Activated CD4-positive, alpha-beta memory T cell treated with anti-CD3 and anti-CD28 coated beads for 36 hours (primary cell): ENCODE measurements at places on chromosomes 11 and 22. TPM values are rescaled to one million over a fixed set of nuclear protein-coding genes. Genes with fewer than 3 reads are reported as not detected.

The APLNR gene
- total RNA-seq = not detected

The MS4A4A gene
- not detected for total RNA-seq

The SPDYC gene
- not detected for total RNA-seq

The LGALS12 gene
- not detected for total RNA-seq

The PPFIA1 gene
- total RNA-seq = 23.1 TPM

The MAP6 gene
- total RNA-seq = 0.05 TPM

The PKNOX2 gene
- not detected for total RNA-seq

The OR51B2 gene
- not detected for total RNA-seq

The KRTAP5-8 gene
- total RNA-seq = not detected

The ENDOD1 gene
- total RNA-seq = 25.9 TPM

The A4GALT gene
- not detected for total RNA-seq

The DMC1 gene
- 15.8 TPM for total RNA-seq

The MS4A6A gene
- total RNA-seq = not detected

The MPEG1 gene
- total RNA-seq = not detected

The INSC gene
- total RNA-seq = 0.36 TPM

The NLRP6 gene
- total RNA-seq = 0.99 TPM

The TMEM191C gene
- total RNA-seq = 1.4 TPM

The MRGPRX3 gene
- not detected for total RNA-seq

The C11orf97 gene
- total RNA-seq = not detected

The OR52I2 gene
- not detected for total RNA-seq

The TREH gene
- not detected for total RNA-seq

The LMO1 gene
- not detected for total RNA-seq

The NDUFA6 gene
- 124 TPM for total RNA-seq

The SLC22A6 gene
- total RNA-seq = not detected

The MUC5AC gene
- total RNA-seq = not detected

The MYBPC3 gene
- not detected for total RNA-seq

The LTBP3 gene
- total RNA-seq = 63.3 TPM

The PHOX2A gene
- total RNA-seq = not detected

The SPI1 gene
- total RNA-seq = not detected

The HMBS gene
- 33.8 TPM for total RNA-seq

The C11orf68 gene
- total RNA-seq = 23.6 TPM

The RGL4 gene
- total RNA-seq = 9.1 TPM

The OR2D2 gene
- total RNA-seq = not detected

The IRF7 gene
- total RNA-seq = 79.9 TPM

The OR8G1 gene
- not detected for total RNA-seq

The ZNF195 gene
- total RNA-seq = 33.8 TPM

The MMP12 gene
- not detected for total RNA-seq

The BACE1 gene
- total RNA-seq = 1.8 TPM

The ABCC8 gene
- not detected for total RNA-seq

The CHRM1 gene
- not detected for total RNA-seq

The NLRP14 gene
- total RNA-seq = not detected

The OR51E2 gene
- total RNA-seq = not detected
